Stimulated activated CD8-positive, alpha-beta memory T cell treated with anti-CD3 and anti-CD28 coated beads, Interleukin-15, amount 100 ng/mL, for 48 hours (primary cell): ENCODE measurements at places on chromosomes 2 and 18.

GRCh38 chr2:36289731-36290130 is 65.8 kb upstream of the CRIM1 start:
- no peak for DNase-seq

GRCh38 chr2:171965661-171966060 is 34.1 kb upstream of the METAP1D start:
- no peak for DNase-seq

- DNase-seq = no peak
Measured at GRCh38 chr2:99860720-99861375, 281.5 kb downstream of the AFF3 start.

GRCh38 chr18:35171315-35171987 is 69.4 kb upstream of the ZNF397 start:
- DNase-seq = no peak

GRCh38 chr2:26758790-26759321 is 5.2 kb upstream of the SLC35F6 start:
- DNase-seq = no peak

GRCh38 chr2:96533292-96534073 is 3.1 kb upstream of the ARID5A start:
- no peak for DNase-seq

DNA sequence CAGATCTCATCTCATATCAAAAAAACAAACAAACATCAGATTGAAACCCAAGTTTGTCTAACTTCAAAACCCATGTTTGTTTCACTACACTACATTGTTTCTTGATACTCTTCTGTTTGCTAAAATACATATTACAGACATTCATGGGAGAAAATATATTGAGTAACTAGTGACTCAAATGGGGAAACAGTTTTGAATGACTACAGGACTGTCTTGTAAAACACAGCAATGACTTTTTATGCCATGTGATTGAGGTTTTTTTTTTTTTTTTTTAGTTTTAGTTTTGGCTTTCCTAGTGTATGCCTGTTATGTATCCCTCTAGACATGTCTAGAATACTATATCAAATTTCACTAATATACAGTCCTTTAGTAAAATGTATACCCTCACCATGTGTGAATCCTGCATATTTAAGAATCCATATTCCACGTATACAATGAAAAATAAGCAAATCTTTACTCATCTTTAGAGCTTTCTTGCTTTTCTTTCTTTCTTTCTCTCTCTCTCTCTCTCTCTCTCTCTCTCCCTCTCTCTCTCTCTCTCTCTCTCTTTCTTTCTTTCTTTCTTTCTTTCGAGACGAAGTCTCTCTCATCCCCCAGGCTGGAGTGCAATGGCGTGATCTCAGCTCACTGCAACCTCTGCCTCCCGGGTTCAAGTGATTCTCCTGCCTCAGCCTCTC is 46.6 kb upstream of the SERTAD2 start:
- DNase-seq = no peak

GRCh38 chr2:20438334-20439192 is 8.3 kb upstream of the RHOB start:
- no peak for DNase-seq

GRCh38 chr18:27014841-27015240 is 149.3 kb upstream of the AQP4 start:
- no peak for DNase-seq

GRCh38 chr18:54872681-54873080 is 44.4 kb downstream of the RAB27B start:
- DNase-seq = no peak

GRCh38 chr2:37262522-37262921 is 31.1 kb downstream of the NDUFAF7 start:
- no peak for DNase-seq

DNA sequence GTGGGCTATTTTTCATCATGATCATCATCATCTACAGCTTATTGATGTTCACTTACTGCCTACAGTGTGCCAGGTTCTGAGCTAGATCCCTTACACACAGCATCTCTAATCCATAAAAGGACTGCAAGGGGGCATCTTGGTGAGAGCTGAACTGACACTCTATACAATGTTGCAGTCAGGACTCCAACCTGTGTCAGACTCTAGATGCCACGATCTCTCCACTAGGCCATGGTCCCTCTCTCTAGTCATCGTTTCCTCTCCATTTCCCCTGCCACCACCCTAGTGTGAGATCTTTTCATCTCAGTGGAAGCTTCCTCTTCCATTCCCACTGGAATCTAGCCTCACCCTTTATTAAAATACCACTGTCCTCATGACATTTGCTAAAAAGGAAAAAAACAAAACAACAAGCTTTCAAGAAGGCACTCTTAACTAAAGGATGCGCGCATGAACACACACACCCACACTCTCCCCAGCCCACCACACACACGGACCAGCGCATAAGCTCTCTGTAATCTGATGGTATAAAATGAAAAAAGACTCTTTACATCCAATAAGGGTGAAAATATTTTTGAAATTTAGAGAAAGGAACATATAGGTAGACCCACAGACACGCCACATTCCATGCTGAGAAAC is 93.4 kb upstream of the THOC1 start:
- DNase-seq = no peak
